CD4-positive, alpha-beta T cell treated with Interleukin-10 for 1 hour (primary cell): ENCODE measurements at places on chromosomes 2 and 18.

DNA sequence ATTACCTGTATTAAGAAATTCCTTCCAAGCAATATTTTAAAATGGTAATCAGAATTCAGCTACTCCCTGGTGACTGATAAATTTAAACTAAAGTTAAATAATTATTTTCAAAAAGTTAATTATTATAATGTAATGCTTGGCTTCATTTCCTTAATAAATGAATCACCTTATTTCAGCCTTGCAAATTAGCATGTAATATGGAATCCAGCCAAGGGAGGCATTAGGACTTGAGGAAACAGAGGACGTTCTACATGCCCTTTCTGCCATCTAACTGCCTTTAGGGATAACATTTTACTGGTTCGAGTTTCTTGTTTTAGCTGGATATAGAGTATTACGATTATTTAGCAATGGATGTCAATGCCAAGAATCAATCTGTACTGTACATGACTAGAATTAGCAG lies 636.3 kb downstream of the TSN start:
- no peak for DNase-seq

GRCh38 chr2:126858013-126858412 lies 40.7 kb upstream of the TEX51 start:
- no peak for DNase-seq

- DNase-seq = no peak
These were observed 122.2 kb downstream of the CAPN13 start for GRCh38 chr2:30684996-30685395.

DNA sequence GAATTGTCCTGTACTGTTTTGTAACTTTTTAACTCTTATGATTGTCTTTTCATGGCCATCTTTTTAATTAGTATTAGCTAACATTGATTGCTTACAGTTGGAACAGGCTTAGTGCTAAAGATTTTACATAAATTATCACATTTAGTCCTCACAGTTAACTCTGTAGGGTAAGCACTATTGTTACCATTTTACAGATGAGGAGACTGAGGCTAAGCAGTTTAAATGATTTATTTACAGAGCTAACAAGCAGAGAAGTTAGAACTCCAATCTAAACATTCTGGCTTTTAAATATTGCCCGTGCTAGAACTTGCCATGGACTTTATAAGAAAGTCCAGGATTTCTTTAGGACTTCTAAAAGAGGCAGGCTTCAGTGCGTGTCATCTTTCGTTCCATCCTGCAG lies 48.6 kb downstream of the EPAS1 start:
- DNase-seq = no peak

- DNase-seq = no peak
These were observed 646.7 kb upstream of the CDH2 start for GRCh38 chr18:28823506-28824182.

GRCh38 chr2:222383255-222383654 lies 41.1 kb upstream of the SGPP2 start:
- no peak for DNase-seq
